ENCODE measurements at places on chromosomes 2 and 18. TPM values are rescaled to one million over a fixed set of nuclear protein-coding genes. Genes with fewer than 3 reads are reported as not detected.

ONECUT2 gene
- polyA plus RNA-seq: not detected

TNFAIP6 gene
- not detected for polyA plus RNA-seq

NLRC4 gene
- not detected for polyA plus RNA-seq

DNA sequence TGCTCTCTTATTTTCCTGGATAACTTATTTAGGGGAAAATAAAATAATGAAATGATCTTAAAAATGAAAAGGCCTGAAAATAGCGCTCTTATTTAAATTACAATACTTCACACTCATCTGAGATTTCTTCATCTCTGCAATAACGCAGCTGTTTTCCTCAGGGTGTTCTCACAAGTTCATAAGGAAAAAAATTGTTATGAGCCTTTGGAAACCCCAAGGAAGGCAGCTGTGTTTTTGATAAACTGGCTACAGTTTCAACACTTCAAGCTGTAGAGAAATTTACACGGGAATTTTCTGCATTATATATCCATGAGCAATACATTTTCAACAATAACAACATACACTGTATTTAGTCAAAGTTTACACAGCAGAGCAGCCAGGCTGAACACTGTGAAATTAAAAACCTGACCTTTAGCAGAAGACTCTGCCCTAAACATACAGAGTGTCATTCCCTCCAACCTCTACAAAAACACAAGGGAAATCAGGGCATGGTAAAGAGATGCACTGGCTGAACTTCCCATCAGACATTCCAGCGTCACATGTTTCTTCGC is 959.6 kb downstream of the SLC4A3 start:
- DNase-seq: no peak

- no peak for DNase-seq
These were observed 39.4 kb downstream of the SLC14A2 start for GRCh38 chr18:45654677-45655076.

DNA sequence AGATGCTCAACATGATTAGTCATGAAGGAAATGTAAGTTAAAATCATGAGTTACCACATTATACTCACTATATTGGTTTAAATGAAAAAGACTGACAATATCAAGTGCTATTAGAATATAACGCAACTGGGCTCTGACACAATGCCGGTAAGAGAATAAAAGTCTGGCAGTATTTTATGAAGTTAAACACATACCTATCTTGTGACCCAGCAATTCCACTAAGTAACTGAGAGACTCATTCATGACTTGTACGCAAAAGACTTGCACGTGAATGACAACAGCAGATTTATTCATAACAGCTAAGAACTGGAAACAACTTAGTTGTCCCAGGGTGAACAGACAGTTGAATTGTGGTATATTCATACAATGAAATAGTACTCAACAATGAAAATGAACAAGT is 342.1 kb downstream of the SLC4A3 start:
- no peak for DNase-seq

GRCh38 chr2:209472871-209473270 is 49.0 kb downstream of the MAP2 start:
- no peak for DNase-seq

DNA sequence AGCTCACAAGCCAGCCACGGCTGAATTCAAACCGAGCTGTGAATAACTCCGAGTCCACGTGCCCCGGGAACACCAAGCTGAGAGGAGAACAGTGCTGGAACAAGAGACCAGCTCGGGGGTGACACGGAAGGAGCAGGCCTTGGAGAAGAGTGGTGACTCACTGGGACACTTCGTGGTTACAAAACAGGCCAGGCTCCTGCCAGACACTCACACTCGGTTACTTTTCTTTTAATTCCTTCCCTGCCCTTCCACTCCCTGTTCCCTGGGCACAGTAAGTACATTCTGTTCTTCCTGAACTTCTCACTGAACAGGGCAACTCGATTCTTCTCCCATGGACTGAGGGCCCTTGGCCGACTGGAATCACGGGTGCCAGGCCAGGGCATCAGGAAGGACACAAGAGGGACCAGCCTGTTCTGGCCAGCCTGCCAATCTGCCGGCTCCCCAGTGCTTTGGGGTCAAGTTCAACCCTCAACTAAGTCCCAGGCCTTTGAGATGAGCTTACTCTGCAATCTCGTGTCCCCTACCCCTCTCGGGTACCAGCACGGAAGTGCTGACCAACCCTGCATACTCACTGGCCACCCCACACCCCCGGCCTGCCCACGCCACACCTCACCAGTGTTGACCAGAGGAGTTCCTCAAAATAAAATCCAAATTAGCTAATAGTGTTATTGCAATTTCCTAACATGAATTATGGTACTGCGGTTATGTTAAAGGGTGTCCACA is 87.5 kb downstream of the TFCP2L1 start:
- no peak for DNase-seq

GRCh38 chr2:190587106-190587505 is 52.6 kb upstream of the NEMP2 start:
- no peak for DNase-seq

DNA sequence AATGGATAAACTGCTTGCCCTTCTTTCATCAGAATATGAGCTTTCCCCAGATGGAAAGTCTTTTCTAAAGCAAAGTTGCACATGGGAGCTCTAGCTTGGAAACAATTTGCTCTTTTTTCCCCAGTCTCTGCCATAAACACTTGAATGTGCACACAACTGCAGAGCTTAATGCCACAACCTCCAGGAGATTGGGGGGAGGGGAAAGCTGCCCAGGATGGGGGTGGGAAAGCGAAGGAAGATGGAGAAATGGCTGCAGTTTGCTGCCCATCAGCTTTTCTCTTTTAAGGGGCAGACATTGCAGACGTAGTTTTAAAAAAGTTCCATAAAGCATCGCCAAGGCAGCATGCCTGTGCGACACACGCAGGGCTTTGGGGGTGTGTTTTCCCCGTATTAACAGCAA is 1.5 kb downstream of the ACKR3 start:
- DNase-seq: no peak

DNA sequence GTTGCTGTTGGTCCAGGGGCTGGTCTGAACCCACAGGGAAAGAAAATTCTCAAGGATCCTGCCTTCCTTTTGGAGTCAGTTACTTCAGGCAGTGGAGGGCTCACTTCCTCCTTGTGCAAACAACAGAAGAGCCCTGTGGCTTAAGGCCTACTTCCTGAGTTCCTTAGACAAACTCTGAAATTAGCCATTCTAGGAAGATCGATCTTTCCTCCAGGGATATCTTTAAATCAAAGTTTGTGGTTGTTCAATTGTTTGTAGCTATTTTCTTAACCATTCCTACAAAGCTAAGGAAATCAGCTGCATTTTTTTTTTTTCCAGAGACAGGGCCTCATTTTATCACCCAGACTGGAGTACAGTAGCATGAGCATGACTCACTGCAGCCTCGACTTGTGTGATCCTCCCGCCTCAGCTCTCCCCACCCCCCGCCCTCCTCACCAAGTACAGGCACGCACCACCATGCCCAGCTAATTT is 156.0 kb downstream of the TANC1 start:
- DNase-seq: no peak

- DNase-seq: no peak
These were observed 21.5 kb downstream of the SP5 start for GRCh38 chr2:170736628-170737027.

GRCh38 chr2:240346753-240347372 is 88.6 kb upstream of the GPC1 start:
- DNase-seq: no peak

DNA sequence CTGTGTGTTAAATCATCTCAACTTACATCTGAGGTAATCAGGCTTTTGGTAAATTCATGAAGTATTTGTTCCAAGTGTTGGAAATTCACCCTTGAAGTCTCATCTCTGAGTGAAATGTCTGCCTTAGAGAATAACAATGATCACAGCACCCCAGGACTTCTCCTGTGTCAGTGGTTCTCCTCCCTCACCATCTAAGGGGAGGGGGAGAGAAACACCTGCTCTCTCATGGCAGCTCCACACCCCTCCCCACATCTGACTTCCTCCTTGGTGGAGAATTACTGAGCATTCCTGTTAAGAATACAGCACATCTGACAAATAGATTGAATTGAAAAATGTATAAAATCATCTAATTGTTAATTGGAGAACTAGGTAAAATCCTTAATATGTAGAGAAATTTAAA is 532.1 kb downstream of the RNF144A start:
- no peak for DNase-seq

DNA sequence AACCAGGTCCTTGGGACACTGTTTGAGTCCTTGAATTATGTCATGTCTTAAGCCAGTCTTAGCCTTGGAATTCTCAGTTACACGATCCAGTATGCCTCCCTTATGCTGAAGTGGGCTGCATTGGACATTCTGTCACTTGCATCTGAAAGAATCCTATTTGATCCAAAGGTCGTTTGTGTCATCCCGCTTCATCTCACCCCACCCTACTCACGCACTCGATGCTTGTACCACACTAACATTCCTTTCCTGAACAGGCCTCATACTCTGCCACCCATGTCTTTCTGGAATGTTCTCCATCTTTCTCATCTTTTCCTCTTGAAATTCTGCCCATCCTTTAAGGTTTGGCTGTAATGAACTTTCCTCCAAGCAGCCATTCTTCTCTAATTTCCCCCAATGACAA is 27.9 kb upstream of the ZFP36L2 start:
- no peak for DNase-seq

- DNase-seq: no peak
These were observed 236.6 kb downstream of the CYRIA start for GRCh38 chr2:16429002-16429401.

- DNase-seq: no peak
These were observed 722 bp upstream of the C2orf15 start for GRCh38 chr2:99140860-99141109.

Data from immature natural killer cell (primary cell).